NCI-H2171 treated with DMSO at 0.1 percent for 48 hours (cell line): ENCODE measurements at places on chromosomes 11 and 22.

DNA sequence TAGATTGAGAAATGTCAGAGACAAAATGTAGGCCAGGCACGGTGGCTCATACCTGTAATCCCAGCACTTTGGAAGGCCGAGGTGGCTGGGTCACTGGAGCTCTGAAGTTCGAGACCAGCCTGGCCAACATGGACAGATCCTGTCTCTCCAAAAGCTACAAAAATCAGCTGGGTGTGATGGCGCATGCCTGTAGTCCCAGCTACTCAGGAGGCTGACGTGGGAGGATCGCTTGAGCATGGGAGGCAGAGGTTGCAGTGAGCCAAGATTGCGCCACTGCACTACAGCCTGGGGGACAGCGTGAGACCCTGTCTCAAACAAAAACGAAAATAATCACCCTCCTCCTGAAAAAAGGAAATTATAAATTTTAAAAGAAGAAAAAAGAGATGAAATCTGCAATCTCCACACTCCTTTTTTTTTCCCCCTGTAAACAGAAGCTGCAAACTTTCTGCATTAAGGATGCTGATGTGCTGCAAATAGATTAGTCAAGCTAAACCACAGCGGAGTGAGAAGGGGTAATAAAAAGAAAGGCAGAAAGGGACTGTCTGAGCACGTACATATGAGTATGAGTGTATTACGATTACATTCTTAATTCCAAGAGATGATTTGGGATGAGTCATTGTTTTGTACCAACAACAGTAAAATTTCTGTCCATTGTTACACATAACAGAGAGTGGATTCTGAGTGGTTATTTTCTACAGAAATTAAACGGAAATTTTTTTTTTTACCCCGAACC, 87.3 kb downstream of the SIK3 start:
- DNase-seq, result no peak

GRCh38 chr11:126034039-126034932, 28.4 kb downstream of the CDON start:
- DNase-seq, result no peak

- DNase-seq, result no peak
These were observed 20.8 kb downstream of the KCNA4 start for GRCh38 chr11:29996016-29996415.

DNA sequence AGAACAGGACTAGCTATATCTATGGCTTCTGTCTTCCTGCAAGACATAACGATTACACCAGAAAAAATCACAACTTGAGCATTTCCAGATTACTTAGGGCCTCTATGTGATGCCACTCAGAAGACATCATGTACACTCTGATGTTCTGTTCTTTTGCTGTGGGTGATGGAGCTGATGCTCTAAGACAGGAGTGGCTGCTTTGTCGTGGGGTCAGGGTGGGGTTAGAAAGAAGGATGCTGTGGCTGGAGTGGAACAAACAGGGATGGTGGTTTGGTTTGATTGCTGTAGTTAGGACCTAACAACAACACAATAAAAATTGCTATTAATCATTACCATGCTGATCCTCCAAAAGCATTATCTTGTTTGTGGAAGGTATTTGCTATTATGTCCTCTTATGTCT, 120.3 kb upstream of the ARHGAP20 start:
- DNase-seq, result no peak
